ENCODE measurements at places on chromosomes 2 and 18.

DNA sequence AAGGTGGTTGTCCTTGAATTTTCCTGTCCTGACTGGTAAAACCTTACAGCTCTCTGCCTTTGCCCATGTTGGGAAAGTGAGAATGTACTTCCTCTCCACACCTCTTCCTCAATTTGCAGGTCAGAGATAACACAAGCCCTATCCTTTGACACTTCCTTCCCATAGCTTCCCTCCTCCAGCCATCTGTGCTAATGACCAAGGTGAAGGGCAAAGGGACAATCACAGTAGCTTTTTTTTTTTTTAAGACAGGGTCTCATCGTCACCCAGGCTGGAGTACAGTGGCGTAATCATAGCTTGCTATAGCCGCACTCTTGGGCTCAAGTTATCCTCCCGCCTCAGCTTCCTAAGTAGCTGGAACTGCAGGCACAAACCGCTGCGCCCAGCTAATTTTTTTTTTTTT is 24.3 kb upstream of the STPG4 start:
- no peak for DNase-seq

GRCh38 chr2:237073552-237073951 is 12.1 kb upstream of the COPS8 start:
- DNase-seq: no peak

- DNase-seq: no peak
Measured at GRCh38 chr18:76558881-76559667, 64.0 kb upstream of the ZNF516 start.

DNA sequence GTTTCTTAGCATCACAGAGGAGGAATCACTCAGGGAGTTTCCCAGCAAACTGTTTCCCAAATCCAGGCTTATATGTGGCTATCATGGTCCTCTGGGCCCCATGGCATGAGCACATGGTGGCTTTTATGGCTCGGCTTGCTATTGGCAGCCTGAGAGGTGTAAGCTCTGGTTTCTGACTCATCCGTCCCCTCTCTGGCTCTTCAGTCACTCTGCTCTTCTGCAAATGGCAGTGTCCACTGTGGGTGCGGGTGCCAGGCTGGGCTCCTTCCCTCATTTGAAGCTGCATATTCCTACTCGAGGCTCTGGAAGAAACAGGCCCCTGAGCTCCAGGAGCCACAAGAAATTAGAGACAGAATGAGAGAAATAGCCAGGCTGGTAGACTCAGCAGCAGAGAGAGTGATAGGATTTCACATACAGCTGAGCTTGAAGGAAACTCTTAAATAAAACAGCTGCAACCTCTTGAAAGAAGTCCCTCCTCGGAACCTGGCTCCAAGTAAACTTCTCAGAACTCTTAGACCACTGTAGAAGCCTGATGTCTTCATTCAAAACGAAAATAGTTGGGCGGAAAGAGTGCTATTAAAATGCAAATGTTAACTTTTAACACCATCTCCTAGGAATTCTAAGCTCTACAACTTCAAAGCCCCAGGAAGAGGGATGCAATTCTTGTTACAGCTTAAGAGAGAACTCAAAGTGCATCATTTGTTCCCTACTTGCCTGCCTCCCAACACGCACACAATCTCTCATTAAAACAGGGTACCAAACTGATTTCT is 212.6 kb upstream of the SP5 start:
- DNase-seq: no peak

DNA sequence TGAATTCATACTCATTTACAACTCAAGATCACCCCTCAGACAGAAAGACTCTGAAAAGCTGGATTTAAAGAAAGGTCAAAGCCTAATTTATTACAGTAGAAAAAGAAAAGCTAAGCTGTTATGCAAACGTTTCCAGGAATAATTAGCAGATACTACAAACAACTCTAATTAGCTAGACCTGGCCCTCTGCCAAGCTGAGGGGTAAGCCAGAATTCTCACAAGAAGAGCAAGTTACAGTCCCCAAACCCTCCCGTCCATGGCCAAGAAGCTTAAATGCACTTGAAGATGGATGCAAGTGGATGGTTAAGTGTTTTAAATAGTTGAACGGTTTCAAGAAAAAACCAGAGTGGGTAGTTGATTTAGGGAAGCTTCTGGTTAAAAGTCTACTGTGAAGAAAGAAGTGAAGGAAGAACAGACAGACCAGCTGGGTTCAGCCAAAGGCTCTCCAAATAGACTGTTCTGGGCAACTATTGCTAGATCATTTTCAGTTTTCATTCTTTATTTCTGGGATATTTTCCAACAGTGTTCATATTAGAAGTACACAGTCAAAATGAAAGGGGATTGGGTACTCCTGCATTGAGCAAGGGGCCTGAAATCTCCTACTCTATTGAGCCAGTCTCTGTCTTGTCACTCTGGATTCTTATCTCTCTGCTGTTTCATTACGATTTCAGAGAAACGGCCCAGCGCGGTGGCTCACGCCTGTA is 4.8 kb downstream of the LMAN2L start:
- DNase-seq: no peak

- DNase-seq: no peak
Measured at GRCh38 chr2:200786423-200786822, 25.3 kb upstream of the BZW1 start.

DNA sequence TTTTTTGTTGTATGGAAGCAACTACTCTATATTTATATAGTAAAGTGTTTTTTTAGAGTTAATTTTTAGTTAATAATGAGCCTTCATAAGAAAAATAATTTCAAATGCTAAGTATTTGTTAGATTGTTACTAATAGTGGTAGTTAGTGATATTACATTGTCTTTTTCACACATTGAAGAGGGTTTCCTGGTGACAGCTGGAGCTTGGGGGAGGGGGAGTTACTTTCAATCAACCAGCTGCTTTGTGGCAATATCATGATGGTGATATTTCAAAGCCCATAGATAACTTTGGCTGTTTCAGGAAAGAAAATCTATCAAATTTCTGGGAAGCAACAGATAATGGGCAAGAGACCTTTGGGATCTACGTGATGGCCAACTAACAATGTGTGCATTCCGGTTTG is 4.1 kb downstream of the RHBDD1 start:
- DNase-seq: no peak

DNA sequence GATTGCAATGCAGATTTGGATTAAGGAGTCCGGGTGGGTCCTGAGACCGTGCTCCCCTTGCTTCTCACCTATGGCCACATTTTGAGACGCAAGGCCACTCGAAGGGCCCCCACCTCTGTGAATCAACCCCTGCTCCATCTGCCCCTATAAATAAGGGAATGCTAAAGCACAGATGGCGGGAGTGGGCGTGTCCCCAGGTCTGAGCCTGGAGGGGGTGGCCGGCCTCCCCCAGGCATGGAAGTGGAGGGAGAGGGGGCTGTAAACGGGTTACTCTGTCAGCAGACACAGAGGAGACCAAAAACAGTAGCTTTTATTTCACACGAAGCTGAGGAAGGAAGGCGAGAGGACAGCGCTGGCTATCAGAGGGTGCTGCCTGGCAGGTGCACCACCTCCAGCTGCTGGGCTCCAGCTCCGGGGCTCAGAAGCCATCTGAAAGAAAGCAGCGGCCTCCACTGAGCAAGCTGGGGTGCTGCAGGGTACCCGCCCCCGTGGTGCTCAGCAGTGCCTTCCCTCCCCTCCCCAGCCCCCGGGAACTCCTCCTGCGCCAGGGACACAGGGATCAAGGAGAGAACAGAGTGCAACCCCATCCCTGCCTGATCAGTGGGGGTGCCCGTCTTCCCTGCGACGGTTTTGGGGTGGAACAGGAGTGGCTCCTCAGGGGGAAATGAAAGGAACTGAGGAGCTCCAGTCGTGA is 56.7 kb upstream of the RAB6C start:
- no peak for DNase-seq

- no peak for DNase-seq
Measured at GRCh38 chr2:226411727-226412360, 387.8 kb downstream of the IRS1 start.

GRCh38 chr2:208300847-208301618 is 35.0 kb downstream of the PIKFYVE start:
- no peak for DNase-seq

DNA sequence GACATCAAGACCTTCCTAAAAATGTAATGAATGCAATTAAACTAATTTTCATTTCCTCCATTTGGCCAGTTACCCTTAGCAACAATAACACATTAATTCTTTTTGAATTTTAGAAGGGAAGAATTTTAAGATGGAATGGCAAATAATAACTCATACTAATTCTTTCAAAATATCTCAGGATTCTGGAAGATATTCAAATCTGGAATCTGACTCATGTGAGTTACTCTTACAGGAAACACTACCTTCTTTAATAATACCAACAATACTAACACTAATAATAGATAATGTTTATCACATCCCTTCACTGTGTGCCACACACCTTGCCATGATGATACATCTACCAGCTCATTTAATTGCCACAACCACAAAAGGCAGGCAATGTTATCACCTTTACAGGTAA is 46.4 kb downstream of the ZNF521 start:
- DNase-seq: no peak

GRCh38 chr2:135745545-135745944 is 3.9 kb downstream of the UBXN4 start:
- DNase-seq: no peak

DNA sequence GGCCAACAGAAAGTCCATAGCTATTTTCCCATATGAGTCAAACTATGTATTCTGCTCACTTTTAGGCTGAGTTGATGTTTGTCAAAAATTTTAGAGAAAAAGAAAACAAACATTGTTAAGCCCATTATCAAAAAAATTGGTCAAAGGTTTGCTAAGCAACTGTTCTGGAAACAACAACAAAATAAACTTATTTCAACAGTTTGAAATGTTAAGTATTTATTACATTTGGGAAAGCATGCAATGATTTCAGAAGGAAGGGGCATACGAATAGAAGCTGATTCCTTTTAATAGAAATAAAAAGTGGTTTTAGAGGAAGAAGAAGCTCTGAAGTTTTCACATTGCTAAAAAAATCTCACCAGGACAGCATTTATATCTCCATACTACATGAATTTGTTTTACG is 1837.5 kb upstream of the CELF4 start:
- DNase-seq: no peak

DNA sequence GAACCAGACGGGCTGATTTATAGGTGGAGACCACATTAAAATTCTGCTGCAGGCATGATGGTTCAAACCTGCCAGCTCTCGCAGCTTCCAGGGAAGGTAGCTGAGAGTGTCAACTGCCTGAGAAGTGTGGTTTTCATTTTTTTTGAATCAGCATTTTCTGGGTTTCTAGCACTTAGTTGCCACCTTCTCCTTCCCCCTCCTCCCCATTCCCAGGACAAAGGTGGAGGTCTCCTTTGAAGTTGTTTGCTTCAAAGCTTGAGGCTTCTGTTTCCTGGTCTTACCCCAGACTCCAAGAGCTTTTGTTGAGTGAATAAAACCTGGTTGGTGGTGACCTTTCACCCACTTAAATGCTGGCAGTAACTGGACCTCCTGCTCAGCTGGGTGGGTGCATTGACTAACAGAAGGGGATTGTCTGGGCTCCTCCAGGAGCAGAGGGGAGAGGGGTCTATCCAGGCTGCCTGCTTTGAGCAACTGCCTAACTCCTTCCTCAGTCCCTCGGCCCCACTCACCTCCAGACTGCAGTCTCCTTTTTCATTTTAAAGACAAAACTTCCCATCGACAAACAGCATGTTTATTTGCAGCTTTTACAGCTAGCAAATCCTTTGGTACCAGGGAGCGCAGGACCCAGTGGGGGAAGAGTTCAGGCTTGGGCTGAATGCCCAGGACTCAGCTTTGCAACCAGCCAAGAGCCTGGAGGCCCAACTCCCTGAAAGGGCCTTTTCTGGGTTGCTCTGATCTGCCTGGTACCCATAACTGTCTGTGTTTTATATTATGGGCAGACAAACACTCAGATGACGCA is 3.5 kb downstream of the RHOB start:
- DNase-seq: no peak

GRCh38 chr2:26302846-26303245 is 43.1 kb upstream of the SELENOI start:
- no peak for DNase-seq

DNA sequence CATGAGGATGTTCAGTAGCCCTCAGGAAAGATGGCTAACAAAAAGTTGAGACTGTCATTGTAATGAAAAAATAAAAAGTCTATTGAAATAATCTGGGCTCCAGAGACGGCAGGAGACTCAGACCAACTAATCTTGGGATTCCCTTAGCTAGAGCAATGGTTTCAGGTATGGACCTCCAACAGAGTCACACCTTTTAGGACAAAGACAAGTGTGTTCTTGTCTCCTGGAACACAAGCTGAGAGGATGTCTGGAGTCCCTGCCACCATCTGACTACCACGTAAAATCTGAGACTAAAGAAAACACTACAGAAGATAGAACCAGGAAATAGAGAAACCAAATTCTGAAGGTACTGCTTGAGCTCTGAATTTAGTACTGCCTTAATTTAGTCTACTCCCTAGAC is 103.3 kb upstream of the RBBP8 start:
- DNase-seq: no peak

DNA sequence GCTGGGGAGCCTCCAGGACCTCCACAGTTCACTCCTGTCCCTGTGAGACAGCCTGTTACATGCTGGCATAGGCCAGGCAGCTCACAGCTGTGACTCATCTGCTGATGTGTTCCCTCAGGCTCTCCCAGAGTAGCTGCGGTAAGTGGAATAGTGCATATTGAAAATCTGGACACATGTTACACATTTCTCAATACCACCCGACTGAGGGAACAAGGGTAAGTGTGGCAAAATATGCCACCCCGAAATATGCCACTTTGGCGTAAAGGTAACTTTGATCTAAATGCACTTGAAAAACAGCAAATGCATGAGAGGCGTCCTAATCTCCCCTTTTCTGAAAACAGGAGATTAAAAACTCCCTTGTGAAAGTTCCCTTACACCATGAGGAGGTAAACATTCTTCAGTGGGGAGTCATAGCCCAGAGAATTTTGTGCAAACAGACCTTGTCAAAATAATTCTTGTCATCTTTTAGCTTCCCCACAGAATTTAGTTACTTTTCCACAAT is 557.9 kb downstream of the CCDC85A start:
- no peak for DNase-seq

- no peak for DNase-seq
Measured at GRCh38 chr2:23905155-23905554, 21.8 kb downstream of the ATAD2B start.

DNA sequence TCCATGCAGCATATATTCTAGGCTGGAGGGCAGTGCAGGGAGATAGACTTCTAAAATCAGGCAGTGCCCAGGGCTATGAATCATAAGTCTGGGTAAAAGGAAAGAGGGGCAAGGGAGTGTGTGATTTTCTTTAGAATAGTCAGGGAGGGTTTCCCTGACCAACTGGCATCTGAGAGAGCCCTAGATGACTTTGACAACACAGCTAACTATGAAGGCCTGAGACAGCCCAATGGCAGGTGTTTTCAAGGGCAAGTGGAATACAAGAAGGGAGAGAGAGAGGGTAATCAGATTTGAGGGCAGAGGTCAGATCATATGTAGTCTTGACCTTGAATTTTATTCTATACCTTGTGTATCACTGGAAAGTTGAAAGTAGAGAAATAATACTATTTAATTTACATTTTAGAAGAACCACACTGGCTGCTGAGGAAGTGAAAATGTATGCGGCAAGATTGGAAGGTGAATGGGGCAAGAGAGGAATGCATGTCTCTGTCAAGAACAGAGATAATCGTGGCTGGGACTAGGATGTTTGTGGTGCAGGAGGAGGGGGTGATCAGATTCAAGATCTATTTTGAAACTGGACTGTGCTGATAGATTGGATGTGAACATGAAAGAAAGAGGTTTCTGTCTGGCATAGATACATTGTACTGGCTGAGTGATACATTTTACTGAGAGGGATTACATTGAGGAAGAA is 1.9 kb upstream of the ITGB6 start:
- no peak for DNase-seq
